Hematopoietic multipotent progenitor cell (in vitro differentiated cells): ENCODE measurements at places on chromosomes 13 and 19.

GRCh38 chr19:1258707-1259205, 10.4 kb downstream of the MIDN start:
- no peak for DNase-seq

GRCh38 chr19:30579419-30579818, 207.2 kb downstream of the ZNF536 start:
- DNase-seq, result no peak

DNA sequence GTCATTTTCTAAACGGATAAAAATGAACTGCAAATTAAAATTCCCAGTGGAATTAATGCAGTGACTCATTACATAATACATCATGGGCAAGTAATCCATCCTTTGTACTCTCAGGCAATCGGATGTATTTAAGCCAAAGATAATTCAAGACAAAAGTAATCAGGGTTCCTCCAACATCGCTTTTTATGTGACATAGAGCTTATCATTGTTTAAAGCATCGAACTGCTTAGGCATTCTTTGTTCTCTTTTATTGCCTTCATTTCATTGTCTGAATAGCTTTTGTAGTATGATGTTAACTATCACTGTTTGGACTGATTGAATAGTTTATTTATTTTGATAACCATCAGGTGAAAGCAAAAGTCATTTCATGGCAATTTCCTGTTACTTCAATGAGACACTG, 209.4 kb downstream of the ITGBL1 start:
- DNase-seq, result no peak

- DNase-seq, result no peak
These were observed 49.3 kb downstream of the COL4A2 start for GRCh38 chr13:110356362-110356761.
